Testis (tissue), 5 donors: ENCODE measurements at places on chromosomes 6 and 20.

GRCh38 chr20:38248133-38248532, 12.4 kb downstream of the KIAA1755 start:
- DNase-seq = peak; percentile 58

GRCh38 chr20:56634307-56634706, 5.2 kb downstream of the TFAP2C start:
- DNase-seq = no peak

- DNase-seq = no peak
These were observed 113.7 kb downstream of the FAM120B start for GRCh38 chr6:170420283-170420682.

DNA sequence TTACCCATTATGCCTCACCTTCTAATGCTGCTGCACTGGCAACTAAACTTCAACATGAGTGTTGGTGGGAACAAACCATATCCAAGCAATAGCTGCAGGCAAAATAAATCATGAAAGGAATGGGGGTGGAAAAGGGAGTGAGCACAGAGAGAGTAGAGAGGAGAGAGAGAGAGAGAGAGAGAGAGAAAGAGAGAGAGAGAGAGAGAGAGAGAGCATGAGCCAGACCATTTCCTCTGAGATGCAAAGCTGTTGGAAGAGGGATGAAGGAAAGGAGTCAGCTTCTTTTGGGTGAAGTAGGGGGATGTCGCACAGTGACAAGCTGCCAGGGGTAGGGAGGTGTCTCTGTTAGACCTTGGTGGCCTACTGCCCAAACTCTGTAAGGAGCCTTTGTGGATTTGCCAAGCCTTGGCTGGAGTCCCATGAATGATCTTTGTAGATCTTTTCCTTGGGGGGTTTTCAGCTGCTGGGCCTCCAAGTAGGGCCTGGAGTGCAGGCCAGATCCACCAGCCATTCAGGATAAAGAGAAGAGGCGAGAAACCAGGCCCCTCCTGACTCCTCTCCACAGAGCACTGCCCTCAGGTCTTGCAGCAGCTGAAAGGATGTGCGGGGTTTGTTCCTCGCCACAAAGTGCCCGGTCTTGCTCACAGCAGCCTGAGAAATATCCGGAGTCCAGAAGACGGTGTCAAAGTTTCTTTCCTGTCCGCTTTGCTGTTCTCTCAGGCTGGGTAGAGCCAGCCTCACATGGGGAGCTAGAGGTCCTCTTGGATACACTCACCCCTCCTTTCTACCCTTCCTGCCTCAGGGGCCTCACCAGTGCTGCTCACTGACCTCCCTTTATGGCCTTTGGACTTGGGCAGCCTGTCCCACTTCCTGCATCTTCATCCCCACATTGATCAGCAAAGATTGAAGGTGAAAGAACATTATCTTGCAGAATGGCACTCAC, 17.8 kb downstream of the BTBD3 start:
- DNase-seq = no peak
